Uterus (tissue), 4 donors: ENCODE measurements at places on chromosomes 16 and 17. TPM values are rescaled to one million over a fixed set of nuclear protein-coding genes. Genes with fewer than 3 reads are reported as not detected.

PLEKHH3 gene
- total RNA-seq = 9.2 TPM

DHRS7C gene
- not detected for total RNA-seq

CD300A gene
- 4.0 TPM for total RNA-seq

- DNase-seq = no peak
- H3K4me3 ChIP-seq = no peak overlapping the region
- no peak overlapping the region for H3K27ac ChIP-seq
- no peaks in the 10 kb centered on the region for H3K36me3 ChIP-seq
- H3K4me1 ChIP-seq = no peaks in the 10 kb centered on the region
- no peaks in the 10 kb centered on the region for H3K27me3 ChIP-seq
Measured at GRCh38 chr16:68283801-68284598, 19.7 kb downstream of the SLC7A6 start.

- no peak overlapping the region for H3K27ac ChIP-seq
- H3K36me3 ChIP-seq = no peaks in the 10 kb centered on the region
- no peak for DNase-seq
- no peak overlapping the region for H3K4me3 ChIP-seq
- no peaks in the 10 kb centered on the region for H3K4me1 ChIP-seq
Measured at GRCh38 chr17:81111066-81111465, 54.2 kb upstream of the PVALEF start.

DNA sequence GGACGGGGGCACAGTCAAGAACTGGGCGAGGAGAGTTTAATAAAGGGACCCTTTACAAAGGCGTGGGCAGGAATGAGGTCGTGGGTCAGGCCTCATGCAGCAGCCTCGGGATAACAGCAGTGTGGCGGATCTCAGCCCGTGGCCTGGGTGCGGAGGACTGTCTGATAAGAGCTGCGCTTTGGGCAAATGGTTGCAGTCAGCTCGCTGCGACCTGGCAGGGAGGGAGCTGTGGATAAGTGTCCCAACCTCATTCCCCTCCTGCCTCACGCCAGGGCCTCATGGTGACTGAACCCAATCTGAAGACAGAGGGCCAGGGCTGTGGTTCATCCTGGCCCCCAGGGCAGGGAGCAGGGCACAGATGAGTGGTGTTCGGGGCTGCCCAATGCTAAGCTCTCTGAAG, 13.6 kb downstream of the SMTNL2 start:
- DNase-seq = no peak
- no peaks in the 10 kb centered on the region for H3K36me3 ChIP-seq
- no peaks in the 10 kb centered on the region for H3K4me1 ChIP-seq
- H3K27me3 ChIP-seq = no peaks in the 10 kb centered on the region
- H3K4me3 ChIP-seq = no peak overlapping the region

DNA sequence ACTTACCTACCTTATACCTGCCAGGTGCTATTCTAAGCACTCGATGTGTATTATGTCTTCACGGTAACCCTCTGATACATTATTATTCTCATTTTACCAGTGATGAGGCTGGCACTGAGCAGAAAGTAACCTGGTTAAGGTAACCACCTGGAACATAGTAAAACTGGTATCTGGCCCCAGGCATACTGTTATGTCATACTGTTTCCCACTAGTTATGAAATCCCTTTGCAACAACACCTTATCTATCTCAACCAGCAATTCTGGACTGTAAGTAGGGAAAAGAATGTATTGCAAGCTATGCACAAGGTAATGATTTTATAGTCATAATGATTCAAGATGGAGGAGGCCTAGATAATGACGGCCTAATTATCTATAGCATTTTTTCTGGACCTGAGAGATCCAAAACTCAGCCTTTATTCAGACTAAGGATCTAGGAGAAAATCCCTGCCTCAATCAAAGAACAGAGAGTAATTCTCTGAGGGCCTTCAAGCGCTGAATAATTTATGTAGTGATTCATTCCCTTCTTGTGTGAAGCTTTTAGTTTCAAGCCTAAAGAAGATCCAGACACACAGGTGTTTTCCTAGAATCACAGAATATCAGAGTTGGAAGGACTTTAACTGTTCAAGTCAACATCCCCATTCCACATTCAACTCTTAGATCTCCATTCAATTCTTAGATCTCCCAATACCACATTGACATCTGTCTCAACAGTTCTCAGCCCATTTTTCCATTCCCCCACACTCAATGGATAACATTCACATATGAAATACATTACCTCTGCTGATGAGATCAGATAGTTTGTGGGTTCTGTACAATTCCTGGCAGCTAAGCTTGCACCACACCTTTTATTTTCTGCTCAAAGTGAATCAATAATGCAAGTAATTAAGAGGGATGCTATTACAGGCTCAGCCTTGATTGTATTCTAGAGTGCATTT, 14.9 kb upstream of the MMD start:
- no peaks in the 10 kb centered on the region for H3K36me3 ChIP-seq
- no peak overlapping the region for H3K4me3 ChIP-seq
- no peak overlapping the region for H3K27ac ChIP-seq
- no peaks in the 10 kb centered on the region for H3K4me1 ChIP-seq
- H3K27me3 ChIP-seq = no peaks in the 10 kb centered on the region
- DNase-seq = no peak

GRCh38 chr16:525123-525519, 2.4 kb upstream of the CAPN15 start:
- peaks cover 3% of the 10 kb centered on the region for H3K4me1 ChIP-seq
- no peaks in the 10 kb centered on the region for H3K27me3 ChIP-seq
- no peak for DNase-seq
- H3K27ac ChIP-seq = no peak overlapping the region
- H3K36me3 ChIP-seq = no peaks in the 10 kb centered on the region
- no peak overlapping the region for H3K4me3 ChIP-seq
